ENCODE measurements at places on chromosomes 2 and 18.

DNA sequence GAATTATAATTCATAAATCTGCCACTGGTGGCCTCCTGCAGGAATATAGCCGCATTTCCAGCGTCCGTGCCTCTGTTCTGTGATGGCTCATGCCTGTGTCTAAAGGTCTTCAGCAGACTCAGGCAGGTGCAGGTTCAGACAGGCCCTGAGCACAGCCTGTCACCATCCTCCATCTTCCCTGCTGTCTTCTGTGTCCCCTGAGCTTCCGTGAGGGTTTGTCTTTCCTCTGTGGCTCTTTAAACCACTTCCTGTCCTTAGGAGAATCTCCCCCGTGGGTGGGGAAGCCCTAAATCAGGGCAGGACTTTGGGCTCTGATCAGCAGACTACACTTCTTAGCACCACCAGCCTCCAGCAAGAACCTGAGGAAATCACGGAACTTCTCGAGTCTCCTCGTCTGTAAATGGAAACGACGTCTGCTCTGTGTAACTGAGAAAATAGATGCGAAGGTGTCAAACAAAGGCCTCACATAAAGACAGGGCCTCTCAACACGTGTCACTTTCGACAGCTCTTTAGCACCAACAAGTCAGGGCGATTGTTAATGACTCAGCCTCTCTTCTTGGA is 24.1 kb upstream of the NFATC1 start:
- no peak for DNase-seq

- no peak for DNase-seq
These were observed 158.6 kb downstream of the HNMT start for GRCh38 chr2:138122891-138123290.

- DNase-seq = no peak
These were observed 132.6 kb downstream of the NFATC1 start for GRCh38 chr18:79528316-79528695.

GRCh38 chr2:29954316-29954715 is 32.9 kb upstream of the ALK start:
- no peak for DNase-seq

GRCh38 chr2:105320651-105321215 is 8.8 kb downstream of the TGFBRAP1 start:
- no peak for DNase-seq

- DNase-seq = no peak
These were observed 687.3 kb downstream of the NRXN1 start for GRCh38 chr2:50344509-50345106.

DNA sequence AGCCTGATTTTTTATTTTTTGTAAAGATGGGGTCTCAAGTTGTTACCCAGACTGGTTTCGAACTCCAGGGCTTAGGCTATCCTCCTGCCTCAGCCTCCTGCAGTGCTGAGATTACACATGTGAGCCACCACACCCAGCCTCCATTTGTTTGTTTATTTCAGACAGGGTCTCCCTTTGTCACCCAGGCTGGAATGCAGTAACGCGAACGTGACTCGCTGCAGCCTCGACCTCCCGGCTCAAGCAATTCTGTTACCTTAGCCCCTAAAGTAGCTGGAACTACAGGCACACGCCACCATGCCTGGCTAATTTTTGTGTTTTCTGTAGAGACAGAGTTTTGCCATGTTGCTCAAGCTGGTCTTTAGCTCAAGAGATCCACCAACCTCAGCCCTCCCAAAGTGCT is 27.2 kb downstream of the UBXN4 start:
- no peak for DNase-seq

GRCh38 chr2:33214436-33214835 is 262.0 kb upstream of the RASGRP3 start:
- no peak for DNase-seq

DNA sequence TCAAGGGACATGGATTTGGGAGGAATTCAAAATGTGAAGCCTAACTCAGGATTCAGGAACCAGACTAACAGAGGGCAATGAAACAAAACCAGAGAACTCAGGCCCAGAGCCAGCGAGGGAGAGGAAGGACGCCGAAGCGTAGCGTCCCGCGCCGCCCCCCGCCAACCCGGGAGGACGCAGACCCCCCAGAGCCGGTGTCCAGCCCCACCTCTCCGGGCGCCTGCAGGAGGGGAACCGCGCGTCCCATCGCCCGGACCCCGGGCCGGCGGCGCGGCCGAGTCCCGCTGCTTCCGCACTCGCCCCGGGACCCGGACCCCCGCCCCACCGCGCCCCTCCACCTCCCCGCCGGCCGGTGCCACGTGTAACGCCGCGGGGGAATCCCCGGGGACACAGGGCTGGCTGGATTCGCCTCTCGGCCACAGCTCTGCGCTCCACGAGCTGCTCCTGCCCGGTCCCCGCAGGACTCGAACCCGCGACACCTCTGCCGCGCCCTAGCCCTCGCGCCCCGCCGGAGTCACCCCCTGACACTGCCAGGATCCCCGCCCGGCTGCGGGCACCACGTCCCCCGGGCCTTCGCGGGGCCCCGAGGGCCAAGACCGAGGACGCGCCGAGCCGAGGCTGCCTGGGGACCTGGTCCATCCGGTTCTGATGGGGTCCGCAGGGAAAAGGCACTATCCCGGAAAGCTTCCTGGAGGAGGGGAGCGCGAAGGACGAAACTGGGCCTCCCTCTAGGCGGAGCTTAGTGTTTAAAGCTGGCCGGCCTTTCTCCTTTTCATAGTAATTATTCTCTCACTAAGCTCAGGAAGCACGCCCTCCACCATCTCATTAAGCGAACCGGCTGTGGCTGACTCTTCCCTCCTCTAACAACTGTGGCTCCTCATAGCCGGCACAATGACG is 40.4 kb upstream of the FAM124B start:
- DNase-seq = no peak

- no peak for DNase-seq
These were observed 232.6 kb upstream of the LYPD1 start for GRCh38 chr2:132902626-132903025.

DNA sequence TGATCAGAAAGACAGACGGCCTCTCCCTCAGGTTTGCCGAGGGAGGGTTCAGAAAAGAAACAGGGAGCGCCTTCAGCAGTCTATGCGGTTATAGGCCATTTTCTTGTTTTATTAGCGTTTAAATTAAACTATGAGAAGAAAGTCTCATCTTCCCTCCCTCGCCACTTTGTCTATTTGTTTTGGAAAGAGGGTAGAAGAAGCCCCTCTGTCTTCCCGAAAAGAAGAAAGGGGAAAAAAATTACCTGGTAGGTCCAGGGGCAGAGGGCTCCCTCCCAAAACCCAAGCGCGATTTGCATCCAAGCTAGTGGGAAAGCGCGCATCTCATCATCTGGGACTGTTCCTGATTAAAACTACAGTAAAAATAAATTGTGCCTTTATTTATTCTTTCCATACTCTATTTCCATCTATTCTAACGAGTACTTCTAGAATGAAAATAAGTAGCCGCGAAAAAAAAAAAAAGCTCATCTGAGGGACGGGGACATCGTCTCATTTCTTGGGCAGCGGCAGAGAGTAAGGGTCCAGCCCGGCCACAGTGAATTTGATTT is 2.4 kb downstream of the PAX8 start:
- DNase-seq = no peak

- DNase-seq = no peak
These were observed 27.9 kb downstream of the GPD2 start for GRCh38 chr2:156464106-156464505.

- DNase-seq = no peak
These were observed 643.3 kb downstream of the SOCS6 start for GRCh38 chr18:70931942-70932814.

DNA sequence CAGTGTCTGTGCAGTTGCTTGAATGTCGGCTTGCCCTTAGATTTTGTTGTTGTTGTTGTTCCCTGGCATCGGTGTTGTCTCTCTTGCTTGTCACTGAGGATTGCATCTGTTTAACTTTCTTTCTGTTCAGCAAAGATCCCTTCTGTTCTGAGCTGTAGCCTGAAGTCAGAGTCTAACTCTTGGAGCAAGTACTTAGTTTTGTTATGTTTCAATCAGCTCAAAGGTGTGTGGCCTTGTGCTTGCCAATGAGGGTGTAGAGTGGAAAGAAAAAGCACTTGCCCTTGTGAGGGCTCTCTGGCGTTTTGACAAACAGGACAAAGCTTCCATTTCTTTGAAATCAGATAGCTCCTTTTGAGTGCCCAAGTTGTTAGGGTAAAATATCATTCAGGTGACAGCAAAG is 757.1 kb upstream of the CDH7 start:
- no peak for DNase-seq

DNA sequence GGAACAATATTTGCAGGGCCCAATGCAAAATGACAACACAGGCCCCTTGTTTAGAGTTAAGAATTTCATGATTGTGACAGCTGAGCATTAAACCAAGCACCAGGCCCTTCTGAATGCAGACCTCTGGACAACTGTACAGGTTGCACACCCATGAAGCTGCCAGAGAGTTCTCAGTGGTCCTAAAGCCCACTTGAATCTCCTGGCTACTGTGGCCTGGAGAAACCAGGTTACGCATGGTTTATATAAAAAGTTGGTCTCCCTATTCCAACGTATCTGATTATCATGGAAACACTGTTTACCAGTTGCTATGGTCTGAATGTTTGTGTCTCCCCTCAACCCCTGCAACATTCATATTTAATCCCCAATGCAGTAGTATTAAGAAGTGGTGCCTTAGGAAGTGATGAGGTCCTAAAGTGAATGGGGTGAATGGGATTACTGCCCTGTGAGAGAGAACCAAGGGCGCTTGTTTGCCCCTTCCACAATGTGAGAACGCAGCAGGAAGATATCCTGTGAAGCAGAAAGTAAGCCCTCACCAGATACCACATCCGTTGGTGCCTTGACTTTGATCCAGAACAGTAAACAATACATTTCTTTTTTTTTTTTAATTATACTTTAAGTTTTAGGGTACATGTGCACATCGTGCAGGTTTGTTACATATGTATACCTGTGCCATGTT is 48.0 kb upstream of the ANXA4 start:
- DNase-seq = no peak

GRCh38 chr2:177207101-177207500 is 5.5 kb upstream of the HNRNPA3 start:
- no peak for DNase-seq

DNA sequence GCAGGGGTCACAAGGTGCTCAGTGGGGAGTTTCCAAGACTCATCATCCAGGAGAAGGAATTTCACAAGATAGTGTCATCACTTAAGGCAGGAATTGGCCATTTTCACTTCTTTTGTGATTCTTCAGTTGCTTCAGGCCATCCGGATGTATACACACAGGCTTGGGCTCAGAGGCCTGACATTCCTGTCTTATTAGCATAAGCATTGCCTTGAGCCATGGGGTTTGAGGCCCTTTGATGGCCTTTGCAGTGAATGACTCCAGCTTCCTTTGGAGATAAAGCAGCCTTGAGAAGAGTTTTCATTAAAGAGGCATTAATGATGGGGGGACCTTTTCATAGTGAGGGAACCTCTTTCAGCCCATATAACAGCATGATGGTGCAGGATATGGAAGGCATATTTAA is 366.0 kb upstream of the CNTNAP5 start:
- no peak for DNase-seq

DNA sequence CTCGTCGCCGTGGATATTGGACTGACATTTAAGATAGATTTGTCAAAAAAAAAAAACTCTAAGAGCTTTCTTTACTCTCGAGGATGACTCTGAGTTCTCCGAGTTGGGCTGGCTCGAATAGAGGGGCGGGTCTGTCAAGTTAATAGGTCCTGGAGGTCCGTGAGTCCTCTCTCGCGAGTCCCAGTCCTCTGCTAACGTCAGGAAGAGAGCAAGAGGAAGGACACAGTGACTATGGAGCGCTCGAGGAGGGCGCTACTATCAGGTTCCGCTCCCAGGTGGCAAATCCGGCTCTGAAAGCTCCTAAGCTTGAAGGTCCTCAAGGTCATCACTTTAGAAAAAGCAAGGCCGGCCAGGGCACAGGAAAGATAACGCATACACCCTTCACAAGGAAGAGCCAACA is 404 bp upstream of the AKAIN1 start:
- no peak for DNase-seq

All from GM04503 (cell line).